Stimulated activated CD4-positive, alpha-beta T cell treated with anti-CD3 and anti-CD28 coated beads, TNF-alpha, amount 100 ng/mL, for 4 hours (primary cell): ENCODE measurements at places on chromosomes 4 and X.

DNA sequence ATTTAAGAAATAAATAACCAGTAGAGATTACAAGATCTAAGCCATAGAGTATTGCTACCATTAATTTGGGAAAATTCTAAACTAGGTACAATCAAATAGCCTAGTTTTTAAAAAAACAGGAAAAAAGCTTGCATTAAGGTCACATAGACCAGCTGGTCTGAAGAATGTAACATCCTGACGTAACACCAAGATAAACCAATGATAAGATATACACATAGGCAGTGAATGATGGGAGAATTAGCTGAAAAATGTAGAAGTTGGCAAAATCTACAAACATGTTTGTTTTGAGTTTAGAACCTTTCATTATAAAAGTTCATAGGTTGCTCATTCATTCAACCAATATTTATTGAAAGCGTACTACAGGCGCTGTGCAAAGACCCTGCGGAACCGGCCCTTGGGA is 120.0 kb downstream of the SH3RF1 start:
- no peak for DNase-seq

DNA sequence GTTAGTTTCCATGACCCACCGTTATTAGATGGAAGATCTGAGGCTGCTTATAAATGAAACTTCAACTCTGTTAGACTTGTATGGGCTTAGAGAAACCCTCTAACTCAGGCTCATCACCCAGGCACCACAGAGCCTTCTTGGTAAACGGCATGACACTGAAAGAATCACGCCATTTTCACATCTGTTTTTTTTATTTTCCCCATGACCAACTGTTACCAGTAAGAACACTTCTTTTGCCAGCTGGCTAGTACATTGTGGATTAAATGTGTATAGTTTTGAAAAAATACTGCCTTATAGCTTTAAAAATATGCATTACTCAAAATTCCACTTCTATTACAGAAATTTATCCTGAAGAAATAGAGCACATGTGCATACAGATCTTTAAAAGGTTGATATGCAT is 48.0 kb upstream of the APELA start:
- DNase-seq, result no peak

GRCh38 chr4:78734441-78735162 is 41.5 kb upstream of the BMP2K start:
- DNase-seq, result no peak

DNA sequence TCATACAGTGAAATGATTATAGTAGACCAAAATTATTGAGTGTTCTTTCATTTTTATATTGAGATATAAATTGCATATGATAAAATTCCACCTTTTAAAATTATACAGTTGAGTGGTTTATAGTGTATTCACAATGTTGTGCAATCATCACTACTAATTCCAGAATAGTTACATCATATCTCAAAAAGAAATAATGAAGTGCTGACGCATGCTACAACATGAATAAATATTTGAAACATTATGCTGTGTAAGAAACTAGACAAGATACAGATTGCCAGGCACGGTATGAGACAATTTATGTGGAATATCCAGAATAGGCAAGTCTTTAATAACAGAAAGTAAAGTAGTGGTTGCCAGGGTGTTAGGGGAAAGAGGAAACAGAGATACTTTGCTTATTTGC is 871.7 kb downstream of the FAM133A start:
- DNase-seq, result no peak

GRCh38 chr4:19850909-19851308 is 400.8 kb upstream of the SLIT2 start:
- no peak for DNase-seq

- DNase-seq, result no peak
Observed at GRCh38 chr4:120399826-120400225, 333.2 kb upstream of the MAD2L1 start.

- DNase-seq, result no peak
Observed at GRCh38 chr4:179097741-179098140, 1655.5 kb upstream of the AGA start.

GRCh38 chr4:154305616-154306015 is 186.0 kb downstream of the DCHS2 start:
- no peak for DNase-seq
